ENCODE measurements at places on chromosomes 7 and 10.

DNA sequence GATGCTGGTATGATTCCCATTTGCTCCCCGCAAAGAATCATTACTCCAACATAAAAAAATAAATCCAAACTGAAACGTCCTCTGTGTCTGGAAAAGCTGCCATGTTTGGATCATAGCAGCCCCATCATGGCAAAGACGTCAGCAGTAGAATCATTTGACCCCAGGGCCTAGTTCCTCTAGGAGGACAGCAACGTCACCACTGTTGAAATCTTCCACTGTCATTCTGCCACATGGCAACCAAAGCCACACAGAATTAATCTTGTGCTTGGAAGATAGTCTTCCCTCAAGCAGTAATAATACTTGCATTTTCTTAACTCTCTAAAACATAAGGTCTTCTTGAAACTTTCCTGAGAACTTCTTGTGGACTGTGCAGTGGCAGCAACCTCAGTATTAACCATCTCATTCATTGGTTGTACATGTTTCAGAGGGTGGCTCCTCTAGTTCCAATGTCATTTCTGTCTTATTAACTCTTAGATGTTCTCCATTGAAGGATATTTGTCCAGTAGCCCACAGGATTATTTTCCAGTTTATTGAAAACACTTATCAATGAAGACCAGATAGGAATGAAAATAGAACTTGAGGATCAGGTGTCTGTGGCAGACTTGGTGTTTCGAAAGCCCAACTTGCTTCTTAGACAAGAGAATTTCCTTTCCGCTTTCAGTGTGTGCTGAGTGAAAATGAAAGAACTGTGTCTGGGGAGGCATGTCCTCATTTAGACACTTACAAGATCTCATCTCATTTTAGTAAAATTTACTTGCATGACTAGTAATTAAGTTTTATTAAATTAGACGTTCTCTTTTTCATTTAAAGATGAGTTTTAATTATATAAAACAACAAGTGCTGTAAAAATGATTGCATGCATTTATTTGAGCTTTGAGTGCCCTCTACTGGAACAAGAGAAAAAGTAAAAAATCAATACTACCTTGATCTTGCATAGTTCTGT lies 28.9 kb upstream of the INHBA start:
- DNase-seq, result no peak

DNA sequence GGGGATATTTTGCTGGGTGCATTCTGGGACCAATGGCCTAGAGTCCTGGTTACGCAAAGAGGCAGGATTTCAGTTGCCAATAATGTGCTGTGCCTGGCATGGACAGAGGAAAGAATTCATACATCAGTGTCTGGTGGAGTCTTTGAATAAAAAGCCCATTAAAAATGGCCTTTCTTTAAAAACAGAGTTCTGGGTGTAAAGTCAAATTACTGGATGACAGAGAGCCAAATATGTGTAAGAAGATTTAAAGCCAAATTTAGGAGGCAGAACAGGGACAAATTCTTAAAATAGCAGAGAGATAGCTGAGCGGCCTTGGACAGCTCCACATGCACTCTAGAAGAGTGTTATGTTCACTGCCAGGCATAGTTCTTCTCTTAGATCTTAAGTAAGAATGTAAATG lies 60.8 kb upstream of the MEOX2 start:
- no peak for DNase-seq

- DNase-seq, result no peak
Observed at GRCh38 chr7:8827329-8827728, 393.9 kb downstream of the NXPH1 start.

- DNase-seq, result no peak
Observed at GRCh38 chr10:22805304-22805703, 90.9 kb upstream of the PIP4K2A start.

DNA sequence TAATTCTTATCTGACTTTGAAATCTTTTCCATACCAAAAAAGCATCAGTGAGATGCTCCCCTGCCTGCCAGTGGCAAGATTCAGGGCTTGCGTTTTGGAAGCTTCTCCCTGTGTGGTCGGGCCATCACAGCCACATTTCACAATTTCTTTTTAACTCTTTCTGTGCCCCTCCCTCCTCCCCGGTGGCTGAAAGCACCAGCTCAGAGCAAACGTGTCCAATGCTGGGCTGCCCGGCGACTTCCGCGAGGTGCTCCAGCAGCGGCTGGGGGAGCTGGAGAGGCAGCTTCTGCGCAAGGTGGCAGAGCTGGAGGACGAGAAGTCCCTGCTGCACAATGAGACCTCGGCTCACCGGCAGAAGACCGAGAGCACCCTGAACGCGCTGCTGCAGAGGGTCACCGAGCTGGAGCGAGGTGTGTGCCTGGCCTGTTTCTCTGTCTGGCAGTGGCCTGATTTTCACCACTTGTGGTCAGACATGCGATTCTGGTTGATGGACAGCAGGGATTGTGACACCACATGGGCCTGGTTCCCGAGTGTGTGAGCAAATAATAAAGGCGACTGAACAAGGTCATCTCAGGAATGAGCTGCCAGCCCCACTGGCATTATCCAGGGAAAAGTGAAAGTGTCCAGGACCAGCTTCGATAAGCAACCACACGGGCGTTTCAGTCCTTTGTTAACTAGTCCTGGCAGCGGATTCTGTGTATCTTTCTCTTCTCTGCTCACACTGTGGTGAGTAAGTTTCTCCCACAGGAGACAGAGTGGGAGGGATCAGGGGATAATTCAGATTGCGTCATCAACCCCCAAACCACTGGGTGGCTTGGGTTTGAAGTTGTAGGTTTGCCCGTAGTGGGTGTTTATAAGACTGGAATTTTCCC lies 2.6 kb downstream of the NPTX2 start:
- no peak for DNase-seq

GRCh38 chr7:108045154-108045553 lies 42.2 kb upstream of the LAMB1 start:
- DNase-seq, result no peak

DNA sequence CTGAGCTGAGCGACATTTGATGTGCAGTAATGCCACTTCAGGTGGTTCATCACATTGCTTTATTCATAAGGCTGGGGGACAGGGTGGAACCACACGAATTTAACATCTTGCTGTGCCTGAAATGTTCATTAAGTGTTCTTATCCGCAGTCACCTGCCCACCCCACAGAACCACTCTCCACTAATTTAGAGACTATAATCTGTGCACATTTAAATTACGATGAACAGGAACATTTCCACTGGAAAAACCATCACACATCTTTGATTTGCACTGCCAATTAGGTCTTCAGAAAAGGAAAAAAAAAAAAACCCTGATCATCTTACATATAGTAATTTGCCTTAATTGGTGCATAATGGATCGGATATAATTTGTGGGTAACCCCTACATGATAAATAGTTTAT lies 2.3 kb downstream of the CDCA7L start:
- DNase-seq, result no peak

GRCh38 chr7:72266771-72267170 lies 145.4 kb downstream of the CALN1 start:
- DNase-seq, result no peak

DNA sequence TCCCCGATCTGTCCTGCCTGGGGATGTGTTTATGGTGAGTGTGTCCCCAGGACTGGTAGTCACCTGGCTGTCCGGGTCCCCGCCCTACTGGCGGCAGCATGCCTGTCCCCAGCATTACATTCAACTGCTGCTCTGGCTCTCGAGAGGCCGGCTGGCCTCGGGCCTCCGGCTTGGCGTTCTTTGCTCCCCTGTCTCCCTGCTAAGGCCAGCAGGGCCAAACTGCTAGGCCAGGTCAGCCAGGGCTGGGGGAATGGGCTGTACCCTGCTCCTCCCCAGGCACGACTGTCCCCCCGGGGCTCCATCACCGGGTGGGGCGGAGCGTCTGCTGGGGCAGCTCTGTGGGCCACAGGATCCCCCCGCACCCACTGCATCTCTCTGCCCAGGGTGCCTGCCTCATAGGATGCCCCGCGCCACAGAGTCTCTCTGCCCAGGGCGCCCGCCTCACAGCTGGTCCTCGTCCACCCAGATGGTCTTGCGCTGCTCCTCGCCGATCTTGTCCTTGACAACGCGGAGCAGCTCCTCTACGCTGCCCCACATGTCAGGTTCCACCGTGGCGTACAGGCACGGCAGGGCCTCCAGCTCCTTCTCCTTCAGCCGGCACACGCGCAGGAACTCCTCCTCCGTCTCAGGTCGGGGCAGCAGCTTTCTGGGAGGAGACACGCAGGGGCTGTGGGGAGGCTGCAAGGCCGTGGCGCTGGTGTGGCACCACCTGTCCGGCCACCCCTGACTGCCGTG lies 62.3 kb upstream of the GNA12 start:
- no peak for DNase-seq

GRCh38 chr10:53690524-53691240 lies 918.1 kb upstream of the MBL2 start:
- no peak for DNase-seq

DNA sequence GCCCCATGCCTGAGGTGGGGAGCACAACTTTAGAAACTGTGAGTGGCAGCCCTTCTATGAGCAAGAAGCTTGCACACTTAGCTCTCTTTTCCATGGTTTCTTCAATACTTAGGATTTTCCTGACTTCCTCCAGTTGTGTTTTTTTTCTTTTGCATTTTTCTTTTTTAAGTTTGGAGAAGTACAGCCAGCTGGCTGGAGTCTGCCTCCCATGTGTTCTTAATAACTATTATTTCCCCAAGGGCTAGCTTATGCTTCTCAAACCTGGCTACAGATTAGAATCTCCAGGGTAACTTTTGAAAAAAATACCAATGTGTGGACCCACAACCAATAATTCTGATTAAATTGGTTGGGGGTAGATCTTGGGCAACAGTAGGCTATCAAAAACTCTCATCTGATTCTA lies 37.4 kb upstream of the MEOX2 start:
- DNase-seq, result no peak

- no peak for DNase-seq
Observed at GRCh38 chr7:112833082-112833481, 42.9 kb upstream of the TMEM168 start.

- DNase-seq, result no peak
Observed at GRCh38 chr10:96077156-96077555, 33.8 kb downstream of the CCNJ start.

GRCh38 chr10:15714847-15715246 lies 4.9 kb downstream of the ITGA8 start:
- DNase-seq, result no peak
